ENCODE measurements at places on chromosomes 4 and X.

GRCh38 chr4:149553959-149554520 lies 261.6 kb downstream of the IQCM start:
- DNase-seq, result no peak

DNA sequence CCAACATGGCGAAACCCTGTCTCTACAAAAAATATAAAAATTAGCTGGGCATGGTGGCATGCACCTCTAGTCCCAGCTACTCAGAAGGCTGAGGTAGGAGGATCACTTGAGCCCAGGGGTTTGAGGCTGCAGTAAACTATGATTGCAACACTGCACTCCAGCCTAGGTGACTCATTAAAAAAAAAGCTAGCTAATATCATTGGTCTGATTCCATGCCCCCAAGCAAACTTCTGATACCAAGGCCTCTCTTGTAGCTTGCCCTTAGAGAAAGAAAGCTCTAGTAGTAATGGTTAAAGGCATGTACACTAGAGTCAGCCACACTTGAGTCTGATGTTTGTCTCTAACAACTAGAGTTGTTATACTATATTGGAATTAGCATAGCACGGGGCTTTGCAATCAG lies 32.6 kb upstream of the PHF8 start:
- DNase-seq, result no peak

DNA sequence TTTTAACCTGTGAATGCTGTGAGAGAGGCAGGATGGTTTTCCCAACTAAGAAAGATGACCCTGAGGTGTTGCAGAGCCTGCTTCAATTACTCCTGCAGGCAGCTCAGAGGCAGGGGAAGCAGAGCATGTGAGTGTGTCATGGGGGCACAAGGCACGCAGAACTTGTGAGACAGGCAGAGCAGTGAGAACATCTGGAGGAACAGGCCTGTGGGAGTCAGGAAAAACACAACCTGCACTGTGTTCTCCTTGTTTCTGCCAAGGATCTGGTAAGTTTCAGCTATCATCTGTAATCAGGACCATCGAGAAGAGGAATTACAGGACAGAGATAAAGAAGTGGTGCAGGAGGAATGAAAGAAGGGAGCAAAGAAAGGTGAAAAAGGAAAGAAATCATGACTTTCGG lies 741.8 kb upstream of the INTU start:
- DNase-seq, result no peak

DNA sequence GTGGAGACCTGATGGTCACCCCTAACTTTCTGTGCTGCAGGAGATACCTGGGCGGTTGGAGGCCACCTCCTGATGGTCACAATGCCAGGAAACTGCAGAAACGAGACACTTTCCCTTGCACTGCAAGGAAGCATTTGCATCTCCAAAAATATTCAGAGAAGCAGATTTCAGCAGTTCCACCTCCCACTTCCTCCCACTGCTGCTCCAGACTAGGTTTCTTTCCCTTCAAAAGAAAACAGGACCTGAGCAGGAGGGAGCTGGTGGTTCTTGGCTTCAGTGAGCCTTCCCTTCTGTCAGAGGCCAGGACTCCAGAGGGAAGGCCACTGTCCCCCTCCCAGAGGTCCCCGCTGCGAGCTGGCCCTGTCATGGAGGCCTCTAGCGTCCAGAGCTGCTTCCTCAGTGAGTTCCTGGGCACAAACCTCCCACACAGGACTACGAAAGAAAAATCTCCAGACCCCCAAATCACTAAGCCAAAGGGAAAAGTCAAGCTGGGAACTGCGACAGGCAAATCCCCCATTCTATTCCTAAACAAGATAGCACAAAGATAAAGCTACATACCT lies 35.9 kb downstream of the GPM6B start:
- DNase-seq, result no peak

DNA sequence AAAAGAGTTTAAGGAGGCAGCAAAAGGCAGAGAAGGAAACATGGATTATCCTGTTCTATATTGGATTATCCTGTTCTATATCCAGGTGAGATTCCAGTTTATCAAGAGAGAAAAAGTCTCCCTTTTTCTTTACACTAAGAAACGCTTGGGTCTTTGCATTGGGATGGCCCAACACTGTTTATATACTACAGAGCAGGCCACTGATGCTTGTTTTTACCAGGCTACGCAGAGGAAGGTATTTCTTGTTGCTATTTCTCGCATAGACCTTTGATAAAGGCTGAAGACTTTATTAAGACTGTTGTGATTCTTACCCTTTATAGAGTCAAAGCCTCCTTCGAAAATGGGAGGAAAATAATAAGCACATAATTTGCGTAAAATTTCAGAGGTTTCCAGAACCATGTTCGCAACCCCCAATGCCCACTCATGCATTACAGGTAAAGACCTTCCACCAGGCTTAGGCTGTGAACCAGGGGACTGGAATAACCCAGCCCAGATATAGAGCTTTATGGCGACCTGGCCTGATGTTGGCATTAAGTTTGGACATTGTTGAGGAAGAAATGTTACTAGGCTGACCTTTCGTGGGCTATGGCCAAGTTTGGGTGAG lies 218.3 kb downstream of the PTTG2 start:
- DNase-seq, result no peak

GRCh38 chr4:85406185-85406584 lies 68.8 kb upstream of the ARHGAP24 start:
- no peak for DNase-seq

GRCh38 chr4:113006632-113007031 lies 42.8 kb upstream of the ANK2 start:
- no peak for DNase-seq

GRCh38 chrX:74419864-74420195 lies 1.5 kb upstream of the SLC16A2 start:
- DNase-seq, result no peak

DNA sequence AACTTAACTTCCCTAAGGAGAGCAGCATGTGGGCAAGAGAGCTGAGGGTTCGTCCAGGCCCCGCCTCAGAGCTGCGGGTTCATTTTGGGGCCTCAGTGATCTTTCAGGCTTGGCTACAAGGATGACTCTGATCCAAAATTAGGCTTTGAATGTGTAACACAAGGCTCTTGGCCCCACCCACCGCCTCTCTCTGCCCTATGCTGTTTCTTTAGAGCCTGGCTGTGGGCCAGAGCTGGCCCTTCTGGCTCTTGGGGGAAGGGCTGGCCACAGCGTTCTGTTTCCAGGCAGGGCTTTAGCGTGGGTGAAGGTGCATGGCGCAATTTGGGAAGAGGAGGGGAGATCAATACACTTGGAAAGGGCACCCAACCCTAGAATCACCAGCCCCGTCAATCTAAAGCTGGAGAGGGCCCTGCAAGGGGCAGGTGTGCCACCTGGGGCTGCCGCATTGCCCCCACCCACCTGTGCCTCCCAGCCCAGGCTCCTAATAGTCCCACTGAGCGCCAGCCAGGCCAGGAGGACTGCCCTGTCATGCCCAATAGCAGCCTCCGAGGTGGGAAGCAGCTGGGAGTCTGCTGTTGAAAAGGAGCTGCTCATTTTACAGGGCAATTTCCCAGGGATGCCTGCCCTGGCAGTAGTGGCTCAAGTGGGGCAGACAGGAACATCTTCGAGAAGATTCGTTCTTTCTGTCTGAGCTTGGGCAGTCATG lies 84.5 kb upstream of the MAML3 start:
- no peak for DNase-seq

DNA sequence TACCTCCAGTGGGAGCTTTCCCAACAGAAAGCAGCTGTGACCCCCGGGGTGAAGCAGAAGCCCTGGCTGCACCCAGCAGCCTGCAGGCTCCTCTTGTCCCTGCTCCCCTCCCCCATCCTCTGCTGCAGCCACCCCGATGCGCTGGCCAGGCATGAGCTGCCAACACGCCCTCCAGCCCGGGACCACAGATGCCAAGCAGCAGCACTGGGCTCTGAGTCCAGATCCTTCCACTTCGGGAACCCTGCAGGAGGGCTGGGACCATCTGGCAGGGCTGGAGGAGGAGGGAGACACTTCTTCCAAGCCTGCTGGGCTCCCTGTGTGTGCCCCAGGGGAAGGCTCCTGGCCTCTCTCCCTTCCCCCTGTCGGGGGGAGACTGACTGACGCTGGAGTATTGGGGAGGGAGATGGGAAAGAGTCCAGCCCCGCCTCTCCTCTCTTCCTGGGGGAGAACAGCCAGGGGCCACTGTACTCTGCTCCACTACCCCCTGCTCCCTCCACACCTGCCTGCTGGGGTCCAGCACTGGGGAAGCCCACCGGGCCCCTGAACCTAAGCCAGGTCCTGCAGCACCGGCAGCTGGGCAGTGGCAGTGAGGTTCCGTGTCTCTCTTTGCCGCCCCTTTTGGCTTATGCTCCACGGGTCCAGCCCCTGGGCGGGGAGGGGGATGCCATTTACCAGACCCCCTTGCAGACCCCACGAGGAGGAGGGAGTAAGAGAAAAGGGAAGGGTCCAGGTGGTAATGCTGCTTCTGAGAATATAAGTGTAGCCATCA lies 55.7 kb downstream of the PPP2R2C start:
- no peak for DNase-seq

GRCh38 chr4:182318256-182318655 lies 75.1 kb downstream of the TENM3 start:
- no peak for DNase-seq

- DNase-seq, result no peak
Observed at GRCh38 chr4:39453738-39454137, 5.0 kb downstream of the RPL9 start.

GRCh38 chr4:100086766-100087431 lies 103.4 kb downstream of the DDIT4L start:
- DNase-seq, result no peak

GRCh38 chrX:10242026-10242425 lies 85.3 kb downstream of the CLCN4 start:
- DNase-seq, result no peak

DNA sequence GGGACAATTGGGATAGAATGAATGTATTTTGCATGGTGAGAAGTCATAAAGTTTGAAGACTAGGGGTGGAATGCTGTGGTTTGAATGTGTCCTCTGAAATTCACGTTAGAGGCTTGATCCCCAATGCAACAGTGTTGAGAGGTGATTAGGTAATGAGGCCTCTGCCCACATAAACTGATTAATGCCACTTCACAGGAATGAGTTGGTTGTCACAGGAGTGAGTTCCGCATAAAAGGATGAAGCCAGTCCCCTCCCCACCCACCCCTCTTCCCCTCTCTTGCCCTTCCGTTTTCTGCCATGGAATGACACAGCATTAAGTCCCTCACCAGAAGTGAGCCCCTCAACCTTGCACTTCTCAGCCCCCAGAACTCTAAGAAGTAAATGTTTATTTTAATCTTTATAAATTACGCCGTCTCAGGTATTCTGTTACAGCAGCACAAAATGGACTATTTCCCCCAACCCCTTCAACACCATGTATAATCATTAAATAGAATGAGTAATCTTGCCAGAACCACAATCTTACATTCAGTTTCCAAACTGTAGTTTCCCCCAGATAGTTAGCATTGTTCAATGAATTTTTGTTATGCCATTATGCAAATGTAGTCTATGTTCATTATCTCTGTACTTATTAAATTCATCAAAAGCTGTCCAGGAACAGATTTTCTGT lies 5.5 kb upstream of the MMAA start:
- DNase-seq, result no peak

GRCh38 chrX:134909261-134909660 lies 81.5 kb upstream of the SMIM10 start:
- no peak for DNase-seq

GRCh38 chr4:163591614-163592020 lies 97.1 kb downstream of the TMA16 start:
- no peak for DNase-seq

DNA sequence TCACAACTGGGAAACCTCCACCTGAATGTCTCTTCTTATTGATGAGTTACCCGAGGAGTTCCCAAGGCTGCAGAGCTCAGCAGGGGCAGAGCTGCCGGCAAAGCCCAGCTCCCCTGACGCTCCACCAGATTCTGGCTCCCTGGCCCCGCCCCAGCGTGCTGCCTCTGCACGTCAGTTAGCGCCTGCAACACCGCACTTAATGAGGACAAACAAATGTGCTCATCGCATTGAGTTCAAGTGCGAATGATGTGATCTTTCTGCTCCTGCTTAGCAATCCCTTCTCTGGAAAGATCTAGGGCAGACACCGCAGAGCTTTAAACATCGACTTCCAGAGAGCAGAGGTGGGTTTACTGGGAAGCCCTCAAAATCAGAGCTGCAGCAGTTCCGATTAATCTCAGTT lies 55.5 kb upstream of the FBXW7 start:
- peak; percentile 28 for DNase-seq

DNA sequence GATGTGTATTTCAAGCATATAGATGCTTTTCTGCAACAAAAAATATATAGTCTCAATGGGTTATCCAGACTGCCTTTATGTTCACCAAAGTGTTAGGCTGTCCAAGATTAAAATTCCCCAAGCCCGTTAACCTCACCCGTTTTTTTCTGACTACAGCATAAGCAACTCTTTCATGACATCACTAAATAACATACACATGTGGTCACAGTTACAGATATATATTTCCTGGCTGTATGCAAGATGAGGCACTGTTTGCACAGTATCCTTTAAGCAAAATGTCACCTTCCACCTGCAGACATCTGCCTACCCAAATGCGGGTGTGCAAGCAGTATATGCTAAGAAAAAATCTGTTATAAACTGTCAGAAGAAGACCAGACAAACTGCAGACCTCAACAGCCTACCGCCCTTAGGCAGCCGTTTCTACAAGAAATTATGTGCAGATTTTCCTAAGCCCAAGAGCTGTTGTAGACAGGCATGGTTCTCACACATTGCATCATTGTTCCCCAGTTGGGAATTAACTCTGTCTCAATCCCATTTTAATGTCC lies 183.1 kb upstream of the MXRA5 start:
- DNase-seq, result no peak

GRCh38 chr4:80035336-80035735 lies 37.7 kb downstream of the ANTXR2 start:
- DNase-seq, result peak; percentile 52

GRCh38 chr4:147513091-147513490 lies 32.2 kb downstream of the EDNRA start:
- DNase-seq, result no peak

DNA sequence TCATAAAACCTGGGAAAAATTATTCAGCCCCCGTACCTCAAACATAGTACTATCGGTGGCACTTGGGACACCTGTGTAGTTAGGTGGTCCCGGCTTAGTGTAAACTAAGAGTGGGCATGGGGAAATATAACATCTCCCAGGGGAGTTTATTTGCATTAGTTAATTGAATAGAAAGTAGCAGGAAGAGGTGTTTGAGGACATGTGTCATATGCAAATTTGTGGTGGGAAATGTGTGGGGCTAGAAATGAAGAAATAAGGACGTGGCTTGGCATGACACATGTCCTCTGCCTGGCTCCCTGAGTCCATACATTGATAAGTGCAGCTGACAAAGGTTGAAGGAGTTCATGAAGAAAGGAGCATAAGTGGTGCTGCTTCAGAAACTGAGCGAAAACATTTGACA lies 483.6 kb downstream of the SH2D1A start:
- DNase-seq, result no peak

DNA sequence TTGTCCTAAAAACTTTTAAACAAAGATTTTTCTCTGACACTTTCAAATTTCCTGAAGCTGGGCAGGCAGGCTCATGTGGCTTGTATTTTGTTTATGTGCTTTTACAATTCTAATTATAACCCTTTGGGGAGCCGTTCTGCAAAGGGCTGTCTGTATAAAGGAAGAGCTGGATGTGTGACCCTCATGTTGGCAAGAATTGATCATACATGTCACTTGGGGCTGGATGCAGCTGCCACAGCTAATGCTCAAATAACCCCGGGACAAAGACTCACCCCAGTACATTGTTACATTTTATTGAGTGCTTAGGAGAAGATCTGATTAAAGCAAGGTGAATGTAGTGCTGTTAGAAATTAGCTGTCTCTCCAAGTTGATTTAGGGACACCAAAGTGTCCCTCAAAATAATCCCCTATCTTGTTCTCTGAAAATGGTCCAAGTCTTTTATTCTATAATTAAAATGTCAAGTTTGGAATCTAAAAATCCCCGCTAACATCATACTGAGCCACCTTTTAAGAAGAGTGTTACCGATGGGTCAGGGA lies 13.0 kb upstream of the DAPP1 start:
- no peak for DNase-seq
